LNCaP clone FGC (cell line): ENCODE measurements at places on chromosomes 1 and 21.

DNA sequence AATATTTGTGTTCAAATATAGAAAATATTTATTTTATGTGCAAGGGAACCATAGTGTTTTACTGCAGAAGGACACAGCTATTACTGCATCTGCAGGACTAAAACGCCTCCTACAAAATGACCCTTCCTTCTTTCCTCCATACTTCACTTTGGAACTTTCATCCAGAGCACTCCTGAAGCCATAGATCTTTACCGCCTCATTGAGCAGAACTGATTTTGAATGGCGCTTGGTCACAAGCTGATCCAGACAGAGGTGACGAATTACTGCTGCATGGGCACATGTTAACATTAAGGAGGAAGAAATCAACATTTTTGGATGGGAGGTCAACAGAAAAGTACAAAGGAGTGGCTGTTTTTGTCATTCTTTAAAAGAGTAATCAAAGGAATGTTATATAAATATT lies 931.6 kb downstream of the NCAM2 start:
- no peak for DNase-seq

DNA sequence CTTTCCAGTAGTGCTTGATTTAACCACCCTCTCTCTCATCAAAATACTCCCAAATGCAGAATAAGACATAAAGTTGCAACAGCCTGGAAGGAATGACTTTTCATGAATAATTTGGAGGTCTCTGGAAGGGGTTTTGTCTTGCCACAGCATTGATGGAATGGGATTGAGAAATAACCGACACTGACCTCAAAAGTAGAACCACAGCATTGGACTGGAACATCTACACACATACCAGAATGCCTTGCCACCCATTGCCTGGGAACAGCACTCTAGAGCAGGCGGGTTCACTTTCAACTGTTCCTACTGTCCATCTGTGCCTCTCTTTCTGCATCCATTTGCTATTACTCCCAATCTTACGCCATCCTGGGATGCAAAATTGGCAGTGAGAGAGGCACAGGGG lies 149.1 kb upstream of the USP24 start:
- DNase-seq, result no peak

DNA sequence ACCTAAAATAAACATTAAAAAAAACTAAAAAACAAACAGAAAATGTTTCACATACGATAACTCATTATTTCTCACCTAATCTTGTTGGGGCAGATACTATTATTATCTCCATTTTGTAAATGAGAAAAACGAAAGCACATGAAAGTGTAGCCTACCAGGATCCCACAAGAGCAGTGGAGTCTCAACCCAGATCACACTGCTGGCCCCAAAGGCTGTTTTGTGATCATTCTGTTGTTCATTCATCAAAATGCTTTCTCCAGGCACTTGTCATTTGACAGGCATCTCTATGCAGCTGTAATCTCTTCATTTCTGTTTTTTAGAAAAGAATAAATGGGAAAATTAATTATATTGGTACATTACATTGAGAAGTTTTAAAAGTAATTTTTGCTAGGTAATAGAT lies 67.5 kb downstream of the AK5 start:
- DNase-seq, result no peak

GRCh38 chr1:219847215-219847855 lies 81.0 kb downstream of the SLC30A10 start:
- no peak for DNase-seq

GRCh38 chr1:218846181-218846580 lies 327.5 kb upstream of the LYPLAL1 start:
- no peak for DNase-seq

DNA sequence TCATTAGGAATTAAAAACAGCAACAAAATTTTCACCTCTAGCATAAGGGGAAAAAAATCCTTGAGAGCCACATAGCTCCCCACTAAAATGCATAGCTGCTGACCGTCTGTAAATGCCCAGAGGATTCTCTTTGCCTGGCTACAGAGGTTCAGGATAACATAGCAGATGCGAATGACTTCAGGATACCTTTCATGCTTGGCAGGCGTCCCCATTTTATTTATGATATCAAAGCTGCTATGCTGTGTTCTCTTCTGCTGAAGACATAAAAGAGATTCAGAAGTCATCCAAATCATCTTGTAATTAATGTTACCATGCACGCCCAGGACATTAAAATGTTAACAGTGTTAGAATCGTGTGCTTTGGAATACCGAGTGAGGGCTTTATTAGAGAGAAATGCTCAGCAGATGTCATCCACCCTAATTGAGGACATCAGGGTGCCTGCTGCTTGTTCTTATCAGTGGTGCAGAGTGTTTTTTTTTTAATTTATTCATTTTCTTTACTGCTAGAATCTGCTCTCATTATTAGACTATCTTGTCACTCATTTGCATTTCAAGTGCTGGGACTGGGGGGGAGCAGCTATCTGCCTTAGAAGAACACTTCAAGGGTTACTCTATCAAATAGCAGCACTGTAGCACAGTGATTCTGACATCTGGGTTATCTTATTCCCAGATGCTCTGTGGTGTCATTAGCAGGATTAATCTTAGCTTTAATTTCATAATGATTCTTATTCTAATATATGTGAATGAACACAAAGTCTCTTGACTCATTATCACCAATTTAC lies 139.5 kb downstream of the ZNF326 start:
- no peak for DNase-seq

DNA sequence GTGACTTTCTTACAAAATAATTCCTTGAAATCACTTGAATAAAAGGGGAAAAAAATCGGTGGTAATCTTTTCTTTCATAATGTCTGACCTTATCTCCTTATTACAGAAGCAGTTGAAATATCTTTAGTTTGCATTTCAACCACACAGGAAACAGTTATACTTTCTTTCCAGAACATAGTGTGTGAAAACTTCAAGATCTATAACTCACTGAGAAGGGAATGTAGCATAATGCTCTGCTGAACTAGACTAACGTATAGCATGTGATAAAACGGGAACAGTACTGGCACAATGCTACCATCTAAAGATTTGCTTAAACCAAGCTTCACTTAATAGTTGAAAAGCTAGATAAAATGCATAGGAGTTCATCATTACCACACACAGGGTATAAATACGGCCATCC lies 45.0 kb downstream of the VAV3 start:
- DNase-seq, result no peak

DNA sequence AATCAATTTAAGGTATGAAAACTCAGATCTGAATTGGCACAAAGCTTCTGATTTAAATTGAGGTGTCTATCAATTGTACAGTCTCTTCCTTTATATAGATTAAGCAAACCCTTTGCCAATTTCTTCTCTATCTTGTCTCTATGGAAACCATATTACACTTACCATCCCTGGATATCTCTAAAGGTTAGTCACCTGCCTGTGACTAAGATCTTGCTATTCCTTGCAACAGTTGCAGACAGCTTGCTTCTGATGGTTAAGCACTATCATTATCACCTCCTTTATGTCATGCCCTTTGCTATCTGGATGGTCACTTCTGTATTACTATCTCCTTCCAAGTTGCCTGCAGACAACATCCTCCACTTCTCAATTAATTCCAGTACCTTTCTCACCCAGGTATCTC lies 998.6 kb upstream of the B3GALT2 start:
- DNase-seq, result no peak

DNA sequence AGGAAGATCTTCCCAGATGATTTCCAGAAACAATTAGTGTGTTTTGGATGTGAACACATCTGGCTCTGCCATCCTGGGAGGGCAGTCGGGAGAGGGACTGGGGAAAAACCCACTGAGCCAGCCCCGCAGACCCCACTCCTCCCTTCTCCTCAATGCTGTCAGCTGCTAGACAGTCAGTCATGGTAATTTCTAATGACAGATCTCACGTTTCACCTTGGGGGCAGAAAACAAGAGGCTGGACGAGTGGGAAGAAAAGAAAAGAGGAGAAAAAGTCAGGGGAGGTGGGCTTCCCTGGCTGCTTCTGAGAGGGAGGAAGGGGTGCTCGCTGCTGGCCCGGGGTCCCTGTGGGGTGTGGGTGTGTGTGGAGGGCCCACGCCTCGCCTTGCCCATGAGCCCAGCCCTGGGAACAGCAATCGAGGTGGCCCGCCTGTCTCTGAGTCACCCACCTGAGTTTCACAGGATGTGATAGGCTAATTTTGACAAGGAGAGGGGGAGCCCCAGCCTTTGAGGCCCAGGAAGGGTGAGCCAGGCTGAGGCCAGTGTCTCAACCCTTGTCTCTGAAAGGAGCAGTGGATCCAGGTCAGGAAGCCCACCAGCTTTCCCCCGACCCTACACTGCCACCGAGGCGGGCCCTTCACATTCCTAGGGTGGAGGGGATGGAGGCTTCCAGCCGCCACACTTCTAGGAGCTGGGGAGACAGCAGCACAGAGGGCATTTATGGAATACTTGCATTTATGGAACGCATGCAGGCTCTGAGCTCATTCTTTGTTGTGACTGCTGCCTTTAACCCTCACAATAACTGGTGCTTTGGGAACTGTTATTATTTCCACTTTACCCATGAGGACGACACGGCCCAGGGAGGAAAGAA lies 49.1 kb upstream of the IFNLR1 start:
- DNase-seq, result no peak

GRCh38 chr1:227808566-227808965 lies 6.9 kb upstream of the PRSS38 start:
- DNase-seq, result peak; percentile 28

GRCh38 chr1:46183079-46183847 lies 7.0 kb upstream of the P3R3URF start:
- DNase-seq, result peak; percentile 100

DNA sequence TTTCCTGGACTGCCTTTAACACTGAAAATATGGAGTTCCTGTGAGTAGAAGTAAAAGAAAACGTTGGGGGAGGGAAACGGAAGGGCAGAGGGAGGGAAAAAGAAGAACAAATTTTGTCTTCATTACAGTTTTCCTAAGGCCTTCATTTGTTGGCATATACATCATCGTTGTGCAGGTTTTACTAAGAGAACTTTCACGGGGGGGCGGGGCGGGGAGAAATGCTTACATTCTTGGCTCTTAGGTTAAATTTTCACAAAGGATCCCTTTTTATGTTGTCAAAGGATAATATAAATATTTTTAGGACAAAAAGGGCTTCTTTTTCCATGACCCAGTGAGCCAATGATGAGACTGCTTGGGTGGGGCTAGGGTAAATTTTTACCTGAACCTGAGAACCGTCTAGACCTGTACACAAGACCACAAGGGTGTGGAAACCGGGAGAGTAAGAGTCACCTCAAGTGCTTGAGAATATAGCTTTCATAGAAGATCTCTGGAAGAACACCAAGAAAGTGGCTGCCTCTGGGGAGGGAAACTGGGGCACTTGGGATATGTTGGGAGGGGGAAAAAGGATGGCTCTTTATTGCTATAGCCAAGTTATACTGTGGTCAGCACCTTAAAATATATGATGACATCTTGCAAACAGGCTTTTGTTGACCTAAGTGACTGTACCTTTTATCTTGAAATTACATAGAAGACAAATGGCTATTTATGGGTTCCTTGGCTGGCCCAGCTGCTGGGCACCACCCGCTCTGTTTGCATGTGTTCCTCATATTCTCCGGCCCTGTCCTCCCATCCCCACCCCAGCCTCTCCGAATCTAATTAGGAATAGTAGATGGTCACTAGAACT lies 2.0 kb upstream of the UTP25 start:
- DNase-seq, result no peak

- DNase-seq, result peak; percentile 41
Measured at GRCh38 chr1:16055613-16056520, 12.3 kb downstream of the CLCNKB start.

DNA sequence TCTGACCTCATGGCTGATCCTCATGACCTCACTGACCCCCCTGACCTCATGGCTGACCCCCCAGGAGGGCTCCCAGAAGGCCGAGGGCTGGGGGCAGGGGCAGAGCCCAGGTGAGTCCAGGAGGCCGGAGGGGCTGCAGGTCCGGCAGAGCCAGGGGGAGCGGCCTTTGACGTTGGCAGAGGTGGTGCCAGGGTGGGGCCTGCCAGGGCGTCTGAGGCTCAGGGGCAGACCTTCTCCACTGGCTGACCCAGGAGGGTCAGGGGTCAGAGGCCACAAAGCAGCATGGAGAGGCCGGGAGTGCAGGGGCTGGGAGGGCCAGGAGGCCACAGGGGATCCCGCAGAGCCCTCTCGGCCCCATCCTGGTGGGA lies 28.1 kb upstream of the TTLL10 start:
- no peak for DNase-seq

DNA sequence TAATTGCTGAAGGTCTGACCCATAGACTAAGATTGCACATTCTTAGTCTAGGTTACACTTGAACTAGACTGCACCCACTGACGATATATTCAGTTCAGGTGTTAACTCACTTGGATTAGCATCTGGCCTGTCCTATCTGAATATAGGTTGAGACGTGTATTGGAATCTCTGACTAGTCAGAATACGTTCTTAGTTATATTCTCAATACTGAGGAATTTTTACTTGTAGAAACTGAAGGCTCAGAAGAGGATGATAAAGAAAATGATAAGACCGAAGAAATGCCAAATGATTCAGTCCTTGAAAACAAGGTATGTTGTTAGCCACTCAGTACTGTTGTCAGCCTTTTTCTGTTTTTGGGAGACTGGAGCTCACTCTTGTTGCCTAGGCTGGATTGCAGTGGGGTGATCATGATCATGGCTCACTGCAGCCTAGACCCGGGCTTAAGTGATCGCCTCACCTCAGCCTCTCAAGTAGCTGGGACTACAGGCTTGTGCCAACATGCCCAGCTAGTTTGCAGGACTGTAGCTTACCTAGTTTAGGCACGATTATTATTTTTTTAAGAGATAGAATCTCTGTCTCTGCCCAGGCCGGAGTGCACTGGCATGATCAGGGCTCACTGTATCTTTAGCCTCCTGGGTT lies 10.8 kb downstream of the CCDC17 start:
- DNase-seq, result no peak

GRCh38 chr1:21149855-21150432 lies 26.8 kb downstream of the EIF4G3 start:
- no peak for DNase-seq

DNA sequence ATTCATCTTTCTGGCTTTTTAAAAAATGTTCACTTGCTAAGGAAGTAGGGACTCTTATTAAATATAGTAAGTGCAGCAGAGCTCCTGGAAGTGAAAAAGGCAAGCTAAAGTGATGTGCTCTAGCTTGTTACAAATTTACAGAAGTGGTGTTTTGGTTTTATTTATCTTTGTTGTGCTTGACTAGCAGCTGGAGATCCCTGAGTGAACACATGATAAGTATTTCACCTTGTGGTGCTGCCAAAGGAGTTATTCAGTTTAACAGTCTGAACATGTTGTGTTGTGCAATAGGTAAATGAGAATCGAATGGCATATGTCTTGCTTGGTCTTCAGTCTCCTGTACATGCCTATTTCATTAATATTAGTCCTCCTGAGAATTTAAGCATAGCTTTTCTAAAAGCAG lies 315.7 kb downstream of the TPR start:
- no peak for DNase-seq

DNA sequence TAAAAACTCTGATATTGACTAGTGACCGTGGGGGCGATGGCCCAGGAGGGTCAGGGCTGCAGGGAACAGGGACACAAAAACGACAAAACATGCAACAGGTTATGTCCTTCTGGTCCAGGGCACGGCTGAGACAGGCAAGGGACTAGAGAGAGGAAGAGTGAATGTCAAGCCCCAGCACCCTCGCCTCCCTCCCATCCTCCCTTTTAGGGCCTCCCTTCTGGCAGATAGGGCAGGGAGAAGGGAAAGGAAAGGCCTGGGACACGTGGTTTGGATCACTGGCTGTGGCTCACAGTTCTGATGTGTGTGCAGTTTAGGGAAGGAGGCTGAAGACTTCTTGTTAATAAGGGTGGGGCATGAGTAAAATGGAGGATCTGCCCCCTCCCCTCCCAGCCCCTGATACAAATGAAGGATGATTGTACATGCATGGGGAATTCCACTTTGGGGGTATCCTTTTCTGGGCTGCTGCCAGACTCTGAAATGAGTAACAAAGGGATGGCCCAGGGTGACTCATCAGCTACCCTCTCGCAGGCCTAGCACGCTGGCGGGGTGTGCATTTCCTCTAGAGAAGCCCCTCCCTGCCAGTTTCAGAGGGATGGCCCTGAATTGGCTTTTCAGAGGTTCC lies 14.2 kb downstream of the CAPN2 start:
- DNase-seq, result no peak
